ENCODE measurements at places on chromosomes 7 and 10.
A peak's percentile ranks its signal among the peaks of the same experiment; 100 is the strongest.

DNA sequence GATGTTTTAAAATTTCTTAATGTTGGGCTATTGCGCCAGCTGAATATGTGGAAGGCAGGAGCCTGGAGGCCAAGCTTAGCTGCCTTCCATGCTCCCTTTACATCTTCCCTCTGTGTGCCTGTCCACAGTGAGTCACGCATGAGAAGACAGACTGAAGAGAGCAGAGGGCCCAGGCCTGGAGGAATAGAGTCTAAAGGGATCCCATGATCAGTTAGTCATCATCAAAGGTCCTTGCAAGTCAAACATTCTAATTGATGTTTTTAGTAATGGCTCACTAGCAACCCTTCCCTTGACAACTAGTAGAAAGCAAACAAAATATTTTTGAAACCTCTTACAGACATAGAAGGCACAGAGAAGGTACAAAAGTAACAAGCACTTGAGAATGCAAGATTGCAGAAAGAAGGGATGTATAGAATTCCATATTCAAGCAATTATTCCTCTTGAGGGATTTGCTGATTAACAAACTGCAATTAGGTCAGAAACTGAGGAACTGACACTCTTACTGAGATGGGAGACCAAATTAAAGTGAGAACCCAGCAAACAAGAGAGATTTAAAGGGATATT is 30.7 kb upstream of the APBB1IP start:
- DNase-seq: no peak

DNA sequence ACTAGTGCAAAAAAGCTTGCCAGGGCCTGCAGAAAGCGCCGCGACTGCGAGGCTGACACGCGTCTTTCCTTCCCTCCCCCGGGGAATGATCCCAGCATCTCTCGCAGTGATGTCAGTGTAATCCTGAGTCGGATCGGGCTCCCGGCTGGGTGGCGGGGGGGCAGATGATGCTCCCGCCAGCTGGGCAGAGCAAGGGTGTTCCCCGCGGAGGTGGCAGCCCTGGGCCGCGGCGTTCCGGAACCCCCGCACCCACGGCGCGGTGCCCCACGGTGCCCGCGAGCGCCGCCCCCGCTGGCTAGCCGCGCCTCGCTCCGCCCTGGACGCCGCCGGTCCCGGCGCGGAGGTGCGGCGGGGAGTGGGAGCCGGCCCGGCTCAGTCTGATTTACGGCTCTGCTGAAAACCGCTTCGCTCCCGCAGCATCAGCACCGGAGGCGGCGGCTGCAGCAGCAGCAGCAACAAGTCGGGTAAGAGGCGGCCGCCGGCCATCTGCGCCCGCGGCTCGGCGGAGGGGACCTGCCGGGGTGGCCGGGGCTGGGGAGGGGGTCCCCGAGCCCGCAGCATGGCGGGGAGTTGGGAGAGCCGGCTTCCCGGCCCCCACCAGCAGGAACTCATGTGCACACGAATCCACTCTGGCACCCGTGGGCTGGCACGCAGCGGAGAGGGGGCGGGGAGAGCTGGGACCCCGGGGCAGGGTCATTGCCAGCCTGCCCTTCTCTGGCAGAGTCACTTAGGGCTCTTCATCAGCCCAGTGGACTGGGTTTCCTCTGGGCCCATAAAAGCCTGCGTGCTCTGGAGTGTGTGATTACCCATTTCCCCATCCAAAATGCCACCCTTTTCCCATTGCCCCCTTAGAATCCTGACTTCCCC is at the start of gene ZNF365:
ZNF365 (plus strand) TSS at position 375 of the 867 bp plus-strand sequence. CDS start 1,825 bp downstream, outside the sequence.
- no peak for DNase-seq

- no peak for DNase-seq
These were observed 17.9 kb downstream of the OR6V1 start for GRCh38 chr7:143069912-143070500.

GRCh38 chr7:87316846-87317552 is 28.5 kb upstream of the CROT start:
- DNase-seq: peak; percentile 31

DNA sequence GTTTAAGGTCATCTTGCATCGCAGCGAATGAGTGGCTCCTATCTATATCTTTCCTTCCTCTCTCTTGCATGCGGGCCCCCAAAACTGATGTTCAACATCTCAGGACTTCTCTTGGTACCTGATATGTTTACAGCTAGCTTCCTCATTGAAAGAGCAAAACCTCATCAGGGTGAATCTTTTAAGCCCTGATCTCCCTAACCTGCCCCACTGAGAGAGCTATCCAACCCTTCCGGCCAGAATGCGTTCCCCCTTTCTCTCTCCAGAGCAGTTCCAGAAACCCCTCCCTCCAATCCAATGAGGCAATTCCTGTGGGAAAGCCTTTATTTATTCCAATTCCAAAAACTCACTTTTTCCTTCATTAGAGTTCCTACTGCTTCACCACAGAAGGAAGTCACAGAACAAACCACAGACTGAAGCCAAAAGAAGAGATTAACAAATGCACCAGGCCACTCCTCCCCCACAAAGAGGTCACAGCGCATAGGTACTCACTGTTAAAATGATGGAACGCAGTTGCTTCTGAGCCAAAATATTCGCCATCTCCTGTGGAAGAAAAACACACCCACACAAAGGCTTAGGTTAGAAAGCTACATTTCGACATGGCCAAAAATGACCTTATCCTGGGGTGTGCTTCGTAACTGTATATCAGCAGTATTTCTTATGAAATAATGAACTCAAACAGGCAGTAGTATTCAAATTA is 232.4 kb downstream of the ELMO1 start:
- no peak for DNase-seq

DNA sequence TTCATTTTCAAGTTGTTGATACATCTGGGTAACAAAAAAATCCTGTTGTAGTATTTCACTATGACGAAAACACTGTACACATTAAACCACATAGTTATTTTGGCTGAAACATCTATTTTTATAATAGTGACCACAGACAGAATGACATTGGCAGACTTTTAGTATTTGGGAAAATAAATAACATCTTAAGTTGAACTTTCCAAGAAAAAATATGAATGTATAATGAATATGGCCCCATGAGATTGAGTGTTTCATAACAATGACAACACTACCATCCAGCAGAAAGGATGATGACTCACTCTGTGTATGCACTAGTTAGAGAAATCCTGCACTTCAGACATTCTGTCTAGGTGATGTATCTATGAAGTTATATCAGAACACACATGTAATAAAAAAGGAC is 118.1 kb downstream of the SEMA3D start:
- DNase-seq: peak; percentile 70

DNA sequence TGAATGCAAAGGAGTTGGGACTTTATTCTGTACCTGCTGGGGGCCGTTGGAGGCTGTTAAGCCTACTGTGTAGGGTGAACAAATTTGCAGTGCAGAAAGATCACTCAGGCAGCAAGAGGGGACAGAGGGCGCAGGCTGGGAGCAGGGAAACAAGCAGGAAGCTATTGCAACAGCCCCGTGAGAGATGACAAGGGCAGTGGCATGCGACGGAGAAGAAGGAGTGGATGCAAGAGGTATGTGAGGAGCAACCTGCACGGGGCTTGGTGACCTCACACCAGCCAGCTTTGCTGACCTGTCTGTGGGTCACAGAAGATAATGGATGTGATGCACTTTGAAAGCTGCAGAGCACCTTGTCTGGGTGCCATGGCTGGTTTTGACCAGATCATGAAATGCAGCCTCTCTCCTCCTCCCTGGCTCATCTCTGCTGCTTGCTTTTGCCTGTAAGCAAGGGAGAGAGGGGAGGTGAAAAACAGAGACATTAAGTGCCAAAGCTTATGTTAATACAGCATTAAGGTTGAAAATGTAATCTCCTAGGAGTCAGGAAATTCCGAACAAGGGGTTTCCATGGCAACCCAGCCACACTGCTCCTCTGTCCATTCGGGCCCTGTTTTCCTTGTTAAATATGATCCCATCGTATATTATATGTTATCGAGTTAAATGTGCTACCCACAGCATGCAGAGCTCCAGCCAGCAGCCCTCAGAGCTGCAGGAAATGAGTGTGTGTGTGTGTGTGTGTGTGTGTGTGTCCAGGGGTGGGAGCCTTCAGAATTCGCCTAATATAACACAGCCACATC is 314.3 kb upstream of the ZMIZ1 start:
- no peak for DNase-seq

DNA sequence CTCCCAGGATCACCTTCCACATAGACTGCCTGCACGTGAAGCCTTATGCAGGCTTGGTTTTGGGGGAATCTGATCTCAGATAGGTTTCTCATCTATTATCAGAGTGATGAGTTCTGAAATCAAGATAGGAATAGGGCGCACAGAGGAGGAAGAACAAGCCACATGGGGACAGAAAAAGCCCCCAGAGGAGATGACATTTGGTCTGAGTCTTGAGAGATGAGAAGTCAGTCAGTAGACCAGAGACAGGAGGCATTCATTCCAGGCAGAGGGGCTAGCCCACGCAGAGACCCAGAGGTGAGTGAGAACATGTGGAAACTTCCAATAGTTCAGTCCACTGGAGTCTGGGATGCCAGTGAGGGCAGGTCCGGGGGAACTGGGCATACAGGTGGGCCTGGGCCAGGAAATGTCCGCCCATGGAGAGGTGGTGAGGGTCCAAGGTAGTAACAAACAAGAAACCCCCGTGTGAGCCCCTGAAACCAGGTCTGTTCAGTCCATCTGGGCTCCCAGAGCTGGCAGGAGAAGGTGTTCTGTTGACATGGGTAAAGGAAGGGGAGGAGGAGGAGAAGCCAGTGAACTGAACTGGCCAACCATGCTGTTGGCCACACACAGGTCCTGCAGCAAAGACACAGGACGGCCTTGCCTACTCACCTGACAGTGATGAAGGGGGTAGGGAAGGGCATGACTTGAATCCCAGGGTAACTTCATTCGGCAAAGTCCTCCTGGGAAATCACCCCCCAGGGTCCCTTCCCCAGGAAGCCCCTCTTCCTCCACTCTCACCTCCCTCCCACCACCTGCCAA is 69.3 kb upstream of the SMNDC1 start:
- DNase-seq: no peak

GRCh38 chr10:34430685-34431084 is 384.4 kb downstream of the PARD3 start:
- no peak for DNase-seq

GRCh38 chr7:21617513-21617912 is 74.7 kb downstream of the DNAH11 start:
- no peak for DNase-seq

GRCh38 chr10:78214955-78215354 is 181.3 kb downstream of the RPS24 start:
- DNase-seq: no peak

DNA sequence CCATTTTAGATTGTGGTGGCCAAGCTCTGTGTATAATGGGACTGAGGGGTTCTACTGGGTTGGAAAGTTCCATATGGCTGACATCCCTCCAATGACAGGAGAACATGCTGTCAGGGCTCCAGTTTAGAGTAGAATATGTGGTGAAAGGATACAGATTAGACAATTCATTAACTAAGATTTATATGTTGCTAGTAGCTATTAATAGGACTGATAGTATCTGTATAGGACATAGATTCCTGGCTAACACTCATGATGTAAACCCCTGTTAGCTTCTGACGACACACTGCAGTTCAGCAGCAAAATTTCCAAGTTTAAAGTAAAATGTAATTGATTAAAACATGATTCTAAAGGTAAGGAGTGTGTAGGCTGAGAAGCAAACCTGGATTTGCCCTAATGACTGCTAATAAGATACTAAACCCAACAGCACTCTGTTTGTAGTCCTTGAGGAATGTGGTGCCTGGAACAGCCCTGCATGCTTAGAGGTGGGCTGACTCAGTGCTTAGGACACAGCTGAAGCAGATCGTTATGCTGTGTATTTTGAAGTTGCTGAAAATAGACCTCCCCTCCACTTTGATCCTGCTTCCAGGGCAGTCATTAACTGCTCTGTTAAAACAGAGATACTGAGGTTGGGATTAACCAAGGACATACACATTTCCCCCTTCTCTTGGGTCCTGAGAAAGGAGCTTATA is 1129.6 kb downstream of the SORCS3 start:
- no peak for DNase-seq

GRCh38 chr10:36183726-36184125 is 541.6 kb upstream of the FZD8 start:
- no peak for DNase-seq

- no peak for DNase-seq
These were observed 80.0 kb downstream of the ATXN7L1 start for GRCh38 chr7:105796365-105796764.

GRCh38 chr10:29563420-29564035 is 71.2 kb downstream of the SVIL start:
- DNase-seq: no peak

GRCh38 chr7:1744296-1745017 is 74.4 kb downstream of the ELFN1 start:
- DNase-seq: no peak

DNA sequence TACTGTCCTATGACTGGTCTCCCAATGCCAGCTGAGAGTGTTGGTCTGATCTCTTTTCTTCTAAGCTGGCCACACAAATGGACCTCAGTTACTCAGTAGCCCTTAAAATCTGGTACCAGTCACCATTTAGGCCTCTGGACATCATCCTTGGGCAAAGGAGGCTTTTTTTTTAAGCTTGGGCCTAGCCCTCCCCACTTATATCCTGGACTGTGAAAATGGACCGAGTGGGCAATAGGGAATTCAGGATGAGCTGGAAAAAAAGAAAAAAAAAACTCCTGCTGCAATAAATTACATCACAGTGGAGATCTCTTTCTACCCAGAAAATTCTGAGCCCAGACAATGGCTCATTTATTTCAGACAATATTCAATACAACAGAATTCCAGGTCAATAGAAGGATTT is 68.4 kb downstream of the PARP12 start:
- DNase-seq: no peak

DNA sequence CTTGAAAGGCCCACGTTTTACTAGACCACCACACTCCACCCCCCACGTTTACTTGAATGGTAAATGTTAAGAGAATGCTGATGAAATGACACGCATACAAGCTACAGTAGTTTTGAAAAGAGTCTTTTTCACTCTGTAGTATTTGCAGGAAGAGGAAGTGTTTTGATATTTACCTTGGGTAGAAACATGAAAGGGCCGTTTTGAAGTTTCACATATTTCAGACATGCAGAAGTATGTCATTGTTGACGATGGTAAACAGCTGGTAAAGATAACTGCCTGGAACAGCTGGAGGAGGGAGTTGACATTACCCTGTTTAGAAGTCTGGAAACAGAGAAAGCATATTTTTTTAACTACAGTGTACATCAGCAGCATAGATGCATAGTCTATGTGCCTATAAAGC is 160.7 kb downstream of the NXPH1 start:
- no peak for DNase-seq

DNA sequence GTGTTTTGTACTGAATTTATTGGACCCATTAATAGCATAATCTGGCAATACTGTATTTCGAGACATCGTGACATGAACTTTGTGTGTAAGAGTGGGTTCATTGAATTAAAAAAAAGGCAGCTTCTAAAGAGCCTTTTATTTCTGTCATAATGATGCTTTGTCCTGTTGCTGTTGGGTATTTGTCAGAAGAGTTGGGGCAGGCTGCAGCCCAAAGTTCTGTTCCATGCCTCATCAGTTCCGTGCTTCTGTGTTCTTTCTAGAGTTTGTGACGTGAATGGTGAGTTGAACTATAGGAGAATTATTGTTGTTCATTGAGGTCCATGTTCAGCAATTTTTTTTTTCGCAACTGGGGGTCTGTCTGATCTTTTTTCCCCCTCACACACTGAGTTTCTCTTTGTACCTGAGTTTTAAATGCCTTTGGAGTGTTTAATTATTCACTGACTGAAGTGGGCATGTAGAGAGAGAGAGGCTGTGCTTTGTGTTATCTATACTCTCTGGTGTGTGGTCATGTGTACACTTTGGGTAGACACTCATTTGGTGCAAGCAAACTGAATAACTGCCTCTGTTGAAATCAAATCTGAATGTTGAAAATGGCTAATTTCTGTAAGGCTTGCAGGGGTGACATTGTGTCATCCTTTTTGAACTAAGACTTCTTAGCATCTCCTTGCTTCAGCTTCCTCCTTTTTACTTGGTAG is 69.8 kb downstream of the ADD3 start:
- no peak for DNase-seq
